ENCODE measurements at places on chromosomes 7 and 10.

GRCh38 chr7:33721895-33722294, 183.4 kb upstream of the BMPER start:
- no peak for DNase-seq

DNA sequence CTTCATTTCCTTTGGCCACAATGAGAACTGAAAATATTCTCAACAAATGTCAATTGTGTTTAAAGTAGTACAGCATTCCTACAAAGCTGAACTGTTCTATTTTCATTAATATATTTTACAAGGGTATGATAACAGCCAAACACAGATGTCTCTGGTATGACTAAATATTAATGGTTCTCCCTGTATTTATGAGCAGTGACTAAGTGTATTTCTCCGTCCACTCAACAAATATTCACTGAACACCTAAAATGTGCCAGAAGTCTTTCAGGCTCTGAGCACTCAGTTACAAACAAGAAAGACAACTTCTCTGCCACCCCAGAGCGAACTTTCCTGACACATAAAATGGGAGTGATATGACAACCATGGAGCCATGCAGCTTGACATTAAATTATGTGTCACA, 135.6 kb downstream of the VPS41 start:
- no peak for DNase-seq

GRCh38 chr7:36726806-36727503, 2.7 kb upstream of the AOAH start:
- no peak for DNase-seq

DNA sequence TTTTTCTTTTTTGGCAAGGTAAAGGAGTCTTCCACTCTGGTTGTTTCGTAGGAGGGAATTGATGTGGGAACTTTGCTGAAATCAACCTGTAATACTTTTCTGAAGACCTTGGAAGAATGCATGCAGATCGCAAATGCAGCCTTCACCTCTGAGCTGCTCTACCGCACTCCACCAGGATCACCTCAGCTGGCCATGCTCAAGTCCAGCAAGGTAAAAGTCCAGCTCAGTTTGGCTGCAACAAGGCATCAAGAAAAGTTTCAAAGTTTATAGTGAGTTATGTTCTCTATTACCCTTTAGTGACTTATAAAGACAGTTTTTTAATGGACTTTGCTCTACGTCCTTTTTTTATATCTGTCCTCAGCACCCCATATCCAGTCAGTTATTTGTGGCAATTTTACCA, 21.0 kb downstream of the PLEKHA8 start:
- DNase-seq, result no peak

- DNase-seq, result no peak
These were observed 159.9 kb upstream of the SLC25A13 start for GRCh38 chr7:96481796-96482195.

- no peak for DNase-seq
These were observed 1.5 kb downstream of the ECHDC3 start for GRCh38 chr10:11743461-11744338.

DNA sequence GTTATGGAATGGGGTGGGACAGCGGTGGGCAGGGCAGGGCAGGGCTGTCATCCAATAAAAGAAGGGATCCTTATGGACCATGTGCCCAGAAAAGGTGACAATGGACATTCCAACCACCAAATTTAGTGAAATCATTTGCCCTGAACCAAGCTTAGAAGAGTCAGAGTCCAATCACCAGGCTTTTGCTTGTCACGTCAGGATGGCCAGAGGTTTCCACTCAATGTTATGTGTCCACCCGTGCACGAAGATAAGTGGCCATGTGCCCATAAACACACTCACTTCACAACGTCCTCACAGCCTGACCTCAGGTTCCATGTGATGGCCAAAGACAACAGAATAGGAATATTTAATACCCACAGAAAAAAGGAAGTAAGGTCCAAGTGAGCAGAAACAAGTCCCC, 36.6 kb upstream of the PLPP4 start:
- no peak for DNase-seq

GRCh38 chr10:120355425-120355824, 101.6 kb upstream of the PLPP4 start:
- DNase-seq, result no peak

- no peak for DNase-seq
These were observed 132.4 kb upstream of the FOXK1 start for GRCh38 chr7:4549681-4550080.

- no peak for DNase-seq
These were observed 2.1 kb downstream of the NPC1L1 start for GRCh38 chr7:44538798-44539668.

DNA sequence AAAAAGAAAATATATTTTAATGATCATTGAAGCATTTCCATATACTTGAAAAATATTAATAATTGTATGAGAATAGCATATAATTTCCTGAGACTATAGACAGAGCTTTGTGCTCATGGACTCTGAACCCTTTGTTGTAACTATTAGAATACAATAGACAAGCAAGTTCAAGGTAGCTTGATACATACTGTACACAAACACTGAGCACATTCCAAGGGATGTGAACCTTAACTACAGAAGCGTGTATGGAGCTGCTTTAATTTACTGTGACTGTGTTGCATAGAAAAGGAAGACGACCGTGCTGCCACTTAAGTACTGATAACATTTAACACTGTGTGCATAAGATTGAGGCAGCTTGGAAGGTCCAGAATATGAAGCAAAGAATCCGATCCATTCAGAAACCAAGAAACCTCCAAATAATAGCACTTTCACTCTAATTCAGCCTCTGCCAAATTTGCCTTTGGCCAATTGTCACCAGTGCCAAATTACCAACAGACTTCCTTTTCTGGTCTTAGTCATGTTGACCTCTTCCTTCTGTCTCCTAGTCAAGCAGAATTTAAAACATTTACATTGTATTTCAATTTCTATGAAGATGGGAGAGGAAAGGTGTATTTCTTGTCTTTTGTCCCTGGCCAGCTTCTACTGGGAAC, 566.1 kb upstream of the GALNT17 start:
- DNase-seq, result no peak

DNA sequence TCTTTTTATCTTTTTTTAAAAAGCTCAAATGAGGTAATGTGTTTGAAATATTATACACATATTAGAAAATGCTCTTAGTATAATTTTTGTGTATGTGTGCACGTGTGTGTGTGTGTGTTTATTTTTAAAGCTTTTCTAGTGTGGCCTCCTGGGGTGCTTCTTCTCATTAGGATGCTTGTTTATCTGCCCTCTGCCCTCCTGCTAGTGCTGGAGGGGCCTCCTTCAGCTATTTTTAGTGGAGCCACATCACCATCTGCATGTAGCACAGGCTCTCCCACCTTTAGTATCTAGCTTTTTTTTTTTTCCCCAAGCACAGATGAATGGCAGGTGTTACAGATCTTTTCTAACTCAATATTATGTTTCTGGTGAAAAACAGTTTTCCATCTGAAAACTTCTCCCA, 155.7 kb upstream of the TMEM229A start:
- DNase-seq, result no peak

- no peak for DNase-seq
These were observed 296.9 kb downstream of the SORCS3 start for GRCh38 chr10:104938031-104938430.

DNA sequence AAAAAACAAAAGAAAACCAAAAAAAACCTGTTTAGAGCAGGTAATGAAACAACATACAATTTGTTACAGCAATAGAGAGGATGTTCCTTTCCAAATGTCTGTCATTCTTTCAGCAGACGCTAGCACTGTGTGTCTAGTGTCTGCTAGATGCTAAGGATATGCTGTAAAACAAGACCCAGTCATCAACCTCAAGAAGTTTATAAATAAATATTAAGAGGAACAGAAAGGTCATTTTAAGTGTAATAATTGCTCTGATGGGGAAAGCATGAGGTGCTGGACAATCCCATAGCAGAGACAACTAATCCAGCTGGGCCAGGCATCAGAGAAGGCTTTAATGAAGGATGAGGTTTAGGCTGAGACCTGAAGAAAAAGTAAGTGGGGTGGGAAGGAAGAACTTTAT, 23.3 kb upstream of the ASCC1 start:
- no peak for DNase-seq

GRCh38 chr7:84985073-84985784, 201.6 kb downstream of the SEMA3D start:
- DNase-seq, result no peak

- no peak for DNase-seq
These were observed at the start of gene CCM2 for GRCh38 chr7:45000093-45001032. Gene CCM2, plus strand, starts transcription at chr7:45000201. Its CDS starts 133 bp downstream, at chr7:45000334.

- DNase-seq, result no peak
These were observed 343.7 kb downstream of the PTEN start for GRCh38 chr10:88207121-88207546.
